Thyroid gland (tissue), 4 donors: ENCODE measurements at places on chromosomes 2 and 18. TPM values are rescaled to one million over a fixed set of nuclear protein-coding genes. Genes with fewer than 3 reads are reported as not detected.

DNA sequence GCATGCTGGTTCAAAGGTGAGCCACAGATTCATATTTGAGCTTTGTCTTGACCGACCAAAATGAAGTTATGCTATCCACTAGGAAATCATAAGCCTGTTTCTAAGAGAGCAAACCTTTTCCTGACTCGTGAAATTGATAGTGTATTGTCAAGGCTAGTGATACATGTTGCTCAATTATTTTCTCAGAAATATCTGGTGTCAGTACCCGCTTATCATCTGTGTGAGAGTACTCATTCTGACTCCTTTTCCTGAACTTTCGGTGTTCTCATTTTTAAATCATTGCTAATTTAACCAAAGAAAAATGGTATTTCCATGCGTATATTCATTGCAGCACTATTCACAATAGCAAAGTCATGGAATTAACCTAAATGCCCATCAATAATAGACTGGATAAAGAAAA is 56.2 kb downstream of the SGPP2 start:
- DNase-seq = no peak
- H3K4me1 ChIP-seq = peaks cover 2% of the 10 kb centered on the region

DNA sequence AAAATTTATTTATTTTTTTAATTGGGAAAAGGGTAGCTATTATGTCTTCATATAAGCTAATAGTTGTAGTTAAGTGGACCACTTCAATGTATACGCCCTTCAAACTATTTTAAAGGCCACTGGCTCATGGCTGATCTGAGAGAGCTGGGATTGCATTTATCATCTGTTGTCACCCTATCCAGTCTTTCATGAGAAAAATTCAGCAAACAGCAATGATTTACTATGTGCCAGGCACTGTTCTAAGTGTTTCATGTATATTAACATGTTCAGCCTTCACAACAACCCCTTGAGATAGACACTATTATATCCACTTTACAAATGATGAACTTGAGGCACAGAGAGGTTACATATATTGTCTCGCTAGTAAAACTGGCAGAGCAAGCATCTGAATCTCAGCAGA is 66.1 kb upstream of the ZNF397 start:
- no peak overlapping the region for H3K27ac ChIP-seq
- no peaks in the 10 kb centered on the region for H3K4me1 ChIP-seq
- no peaks in the 10 kb centered on the region for H3K36me3 ChIP-seq
- H3K4me3 ChIP-seq = no peak overlapping the region

DNA sequence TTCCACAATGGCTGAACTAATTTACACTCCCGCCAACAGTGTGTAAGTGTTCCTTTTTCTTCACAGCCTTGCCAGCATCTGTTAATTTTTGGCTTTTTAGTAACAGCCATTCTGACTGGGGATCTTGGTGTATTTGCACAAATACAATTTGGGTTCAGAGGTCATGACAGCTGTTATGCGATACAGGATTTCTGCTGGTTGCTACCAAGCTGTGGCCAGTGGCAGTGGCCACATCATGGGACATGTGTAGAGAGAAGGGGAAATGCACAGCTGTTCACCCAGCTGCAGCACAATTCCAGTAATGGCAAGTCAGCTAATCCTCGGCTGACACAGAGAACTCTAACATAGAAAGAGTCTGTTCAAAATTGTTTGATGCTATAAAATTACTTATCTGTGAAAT is 21.0 kb upstream of the SELENOI start:
- H3K4me1 ChIP-seq = no peaks in the 10 kb centered on the region
- H3K27me3 ChIP-seq = no peaks in the 10 kb centered on the region
- H3K4me3 ChIP-seq = no peak overlapping the region
- DNase-seq = no peak
- no peaks in the 10 kb centered on the region for H3K36me3 ChIP-seq

Gene INHBB
- 26.0 TPM for total RNA-seq
